Activated T-helper 2 cell treated with anti-CD3 and anti-CD28 coated beads, Interferon-gamma antibody, Interleukin-2, Interleukin-4, amounts not matched to agents 10 μg/mL and 5 μg/mL and 100 μg/mL, durations not matched to agents 14 hours and 24 hours and 36 hours (primary cell): ENCODE measurements at places on chromosomes 7 and 10. TPM values are rescaled to one million over a fixed set of nuclear protein-coding genes. Genes with fewer than 3 reads are reported as not detected.

- H3K27ac ChIP-seq, result peak overlapping the region; percentile 64
- peaks cover 26% of the 10 kb centered on the region for H3K4me1 ChIP-seq
- no peak overlapping the region for H3K4me3 ChIP-seq
- no peaks in the 10 kb centered on the region for H3K27me3 ChIP-seq
Measured at GRCh38 chr7:96686305-96686704, 23.3 kb downstream of the SEM1 start.

The FAM107B gene
- 99.4 and 103 TPM in 2 replicates for total RNA-seq

GRCh38 chr7:140672382-140673062, at the start of gene ADCK2:
Gene ADCK2 (plus strand): TSS chr7:140672945. CDS start chr7:140673331, 386 bp downstream.
- peaks cover 19% of the 10 kb centered on the region for H3K36me3 ChIP-seq
- peak within 1 kb of the TSS; percentile 87 for H3K4me3 ChIP-seq
- DNase-seq, result no peak

The TEX47 gene
- not detected in 2 replicates for total RNA-seq

The RNF32 gene
- total RNA-seq, result 2.9 and 3.4 TPM in 2 replicates

DNA sequence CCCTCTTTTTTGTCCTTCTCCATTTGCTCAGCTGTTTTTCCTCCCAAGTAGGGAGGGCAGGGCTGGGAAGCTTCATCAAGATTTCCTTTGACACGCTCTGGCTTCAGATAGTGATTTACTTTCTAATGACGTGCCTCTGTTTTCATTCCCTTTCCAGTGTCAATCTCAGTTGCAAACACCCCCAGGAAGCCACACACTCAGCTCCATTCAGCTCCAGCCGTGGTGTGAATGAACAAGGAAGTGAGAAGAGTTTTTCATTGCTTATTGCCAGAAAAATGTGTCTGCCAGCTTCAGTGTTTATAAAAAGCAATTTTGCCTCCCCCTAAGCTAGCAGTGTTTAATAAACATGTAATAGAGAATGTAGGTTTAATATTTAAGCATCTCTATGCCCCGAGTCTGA, 108.7 kb upstream of the DPP6 start:
- H3K36me3 ChIP-seq, result no peaks in the 10 kb centered on the region
- H3K4me1 ChIP-seq, result no peaks in the 10 kb centered on the region
- no peaks in the 10 kb centered on the region for H3K27me3 ChIP-seq
- no peak overlapping the region for H3K4me3 ChIP-seq

DNA sequence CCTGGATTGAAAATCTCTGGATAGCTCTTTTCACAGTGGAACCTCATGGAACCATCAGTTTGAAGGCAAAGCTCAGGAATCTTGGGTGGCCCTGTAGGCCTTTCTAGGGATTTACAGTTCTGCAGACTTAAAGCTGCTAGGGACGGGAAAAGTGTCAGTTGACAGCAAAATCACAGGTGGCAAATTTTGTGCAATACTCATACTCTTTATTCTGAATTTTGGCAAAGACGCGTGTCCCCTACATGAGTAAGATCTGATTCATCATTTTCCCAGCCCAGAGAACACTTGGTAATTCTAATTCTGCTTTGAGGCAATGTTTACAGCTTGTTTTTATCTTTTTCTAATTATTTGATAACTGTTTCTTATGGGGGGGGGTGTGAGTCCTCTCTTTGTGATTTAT, 3.6 kb downstream of the LRRC17 start:
- no peaks in the 10 kb centered on the region for H3K36me3 ChIP-seq
- H3K27ac ChIP-seq, result no peak overlapping the region
- DNase-seq, result no peak
- H3K4me3 ChIP-seq, result no peak overlapping the region

GRCh38 chr10:63286754-63287264, 153.7 kb downstream of the NRBF2 start:
- no peaks in the 10 kb centered on the region for H3K36me3 ChIP-seq
- no peak overlapping the region for H3K4me3 ChIP-seq
- DNase-seq, result no peak
- H3K27me3 ChIP-seq, result no peaks in the 10 kb centered on the region

GRCh38 chr10:60350400-60350799, 39.3 kb downstream of the ANK3 start:
- H3K4me1 ChIP-seq, result no peaks in the 10 kb centered on the region
- no peak overlapping the region for H3K4me3 ChIP-seq
- DNase-seq, result no peak
- no peaks in the 10 kb centered on the region for H3K36me3 ChIP-seq

DNA sequence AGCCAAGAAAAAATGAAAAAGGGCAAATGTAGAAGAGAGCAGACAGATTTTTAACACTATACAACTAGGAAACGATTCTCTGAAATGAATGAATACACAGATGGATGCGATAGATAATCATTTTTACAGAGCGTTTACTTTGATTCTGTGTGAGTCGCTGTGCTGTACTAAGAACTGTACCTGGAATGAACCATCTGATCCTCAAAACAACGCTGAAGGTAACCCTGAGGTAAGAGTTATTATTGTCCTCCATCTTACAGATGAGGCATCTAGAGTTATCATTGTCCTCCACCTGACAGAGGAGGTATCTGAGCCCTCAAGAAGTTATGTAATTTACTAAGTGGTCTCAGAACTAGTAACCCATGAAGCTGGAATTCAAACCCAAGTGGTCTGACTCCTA, 80.2 kb downstream of the CHCHD3 start:
- no peaks in the 10 kb centered on the region for H3K27me3 ChIP-seq
- DNase-seq, result no peak
- no peak overlapping the region for H3K27ac ChIP-seq
- no peaks in the 10 kb centered on the region for H3K36me3 ChIP-seq

The FKBP9 gene
- 3.0 and 3.5 TPM in 2 replicates for total RNA-seq

The BHLHA15 gene
- 0.41 and 0.80 TPM in 2 replicates for total RNA-seq

The TMEM184A gene
- total RNA-seq, result 0.23 TPM in 1 of 2 replicates, not detected in the other

The HHEX gene
- 0.32 and 0.46 TPM in 2 replicates for total RNA-seq

The OR6V1 gene
- not detected in 2 replicates for total RNA-seq

GRCh38 chr10:27225011-27225590, 15.5 kb downstream of the ACBD5 start:
- H3K4me1 ChIP-seq, result peaks cover 8% of the 10 kb centered on the region
- H3K27ac ChIP-seq, result no peak overlapping the region
- no peaks in the 10 kb centered on the region for H3K27me3 ChIP-seq
- no peak overlapping the region for H3K4me3 ChIP-seq
- H3K36me3 ChIP-seq, result peaks cover 20% of the 10 kb centered on the region

- no peak overlapping the region for H3K4me3 ChIP-seq
- H3K27me3 ChIP-seq, result no peaks in the 10 kb centered on the region
- H3K27ac ChIP-seq, result peak overlapping the region; percentile 42
Measured at GRCh38 chr7:150388306-150388705, 9.2 kb downstream of the ZNF775 start.

GRCh38 chr10:681670-682318, 7.7 kb downstream of the DIP2C start:
- no peak overlapping the region for H3K27ac ChIP-seq
- DNase-seq, result no peak
- peaks cover 8% of the 10 kb centered on the region for H3K4me1 ChIP-seq
- no peaks in the 10 kb centered on the region for H3K36me3 ChIP-seq
